ENCODE measurements at places on chromosomes 5 and 9.

GRCh38 chr5:159971931-159972461 lies 36.9 kb upstream of the TTC1 start:
- peak; percentile 43 for DNase-seq

- DNase-seq, result peak; percentile 78
Observed at GRCh38 chr9:70902692-70903131, 218.7 kb downstream of the TRPM3 start.

DNA sequence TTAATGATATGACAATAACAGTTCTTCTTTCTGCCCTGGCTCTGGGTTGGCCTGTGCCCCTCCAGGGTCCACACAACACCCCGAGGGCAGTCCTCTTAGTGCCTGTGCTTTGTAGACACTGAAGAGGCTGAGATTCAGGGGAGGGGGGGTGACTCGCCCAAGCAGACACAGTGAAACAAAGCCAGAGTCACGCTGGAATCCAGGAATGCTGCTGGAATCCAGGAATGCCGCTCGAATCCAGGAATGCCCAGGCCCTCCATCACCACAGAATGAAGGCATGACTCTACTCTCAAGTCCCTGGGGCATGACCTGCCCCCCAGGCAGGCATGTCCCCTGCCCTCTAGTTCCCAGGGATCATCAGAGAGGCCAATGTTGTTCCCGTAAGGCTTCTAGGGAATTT lies 73.1 kb downstream of the LRSAM1 start:
- DNase-seq, result no peak

DNA sequence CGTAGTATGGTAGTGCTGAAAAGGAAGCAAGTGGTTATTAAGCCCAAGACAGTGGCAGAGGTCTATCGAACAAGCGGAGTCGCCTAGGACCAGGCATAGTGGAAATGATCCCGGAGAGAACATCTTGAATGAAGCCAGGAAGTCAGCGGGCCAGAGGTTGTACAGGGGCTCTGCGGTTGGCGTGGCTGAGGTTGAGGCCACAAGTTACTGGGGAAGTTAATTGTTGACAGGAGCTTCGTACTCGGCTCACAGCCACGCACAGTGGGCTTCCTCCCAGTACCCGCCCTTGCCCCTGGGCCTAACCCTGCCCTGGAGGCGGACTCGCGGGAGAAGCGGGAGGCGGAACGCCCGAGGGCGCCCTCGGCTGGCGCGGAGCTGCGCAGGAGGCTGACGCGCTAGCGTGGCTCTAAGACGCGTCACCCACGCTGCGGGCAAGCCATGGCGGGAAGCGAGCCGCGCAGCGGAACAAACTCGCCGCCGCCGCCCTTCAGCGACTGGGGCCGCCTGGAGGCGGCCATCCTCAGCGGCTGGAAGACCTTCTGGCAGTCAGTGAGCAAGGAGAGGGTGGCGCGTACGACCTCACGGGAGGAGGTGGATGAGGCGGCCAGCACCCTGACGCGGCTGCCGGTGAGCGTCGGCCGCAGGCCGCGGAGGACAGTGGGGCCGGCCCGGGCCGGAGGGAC lies at the start of gene FBXO4:
Gene FBXO4, plus strand, starts transcription at position 410 of the 683 bp plus-strand sequence. Its CDS starts 29 bp downstream, at position 439.
- DNase-seq, result peak; percentile 84

Measured in lung microvascular endothelial cell (primary cell).